ENCODE measurements at places on chromosomes 6 and 20.

DNA sequence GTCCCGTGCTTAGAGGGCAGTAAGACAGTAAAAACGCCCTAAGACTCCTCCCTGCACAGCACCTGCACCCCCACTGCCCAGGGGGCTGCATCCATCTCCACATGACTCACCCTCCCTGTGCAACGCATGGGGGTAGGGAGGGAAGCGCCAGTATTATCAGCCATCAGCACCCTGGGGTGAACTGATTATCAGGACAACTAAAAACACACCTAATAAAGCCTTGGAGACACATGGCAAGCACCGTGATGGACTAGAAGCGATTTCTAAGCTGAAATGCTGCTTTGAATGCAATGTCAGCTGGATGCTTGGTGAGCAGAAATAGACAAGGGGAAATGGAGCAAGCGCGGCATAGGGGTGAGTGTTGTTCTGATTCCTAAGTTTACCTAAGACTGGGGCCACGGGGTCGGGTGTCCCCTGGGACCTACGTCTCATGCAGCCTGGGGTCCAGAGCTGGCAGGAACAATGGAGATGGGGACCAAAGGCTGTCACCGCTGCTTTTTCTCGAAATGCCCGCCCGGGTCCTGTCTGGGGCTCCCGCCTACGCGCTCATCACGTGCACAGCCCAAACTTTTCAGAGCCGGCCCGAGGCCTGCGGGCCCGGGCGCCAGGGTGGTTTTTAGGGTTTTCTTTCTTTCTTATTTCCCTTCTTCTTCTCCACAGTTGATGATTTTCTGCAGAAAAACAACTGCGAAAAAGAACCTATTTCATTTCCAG, 702 bp upstream of the TNFAIP3 start:
- DNase-seq, result no peak

DNA sequence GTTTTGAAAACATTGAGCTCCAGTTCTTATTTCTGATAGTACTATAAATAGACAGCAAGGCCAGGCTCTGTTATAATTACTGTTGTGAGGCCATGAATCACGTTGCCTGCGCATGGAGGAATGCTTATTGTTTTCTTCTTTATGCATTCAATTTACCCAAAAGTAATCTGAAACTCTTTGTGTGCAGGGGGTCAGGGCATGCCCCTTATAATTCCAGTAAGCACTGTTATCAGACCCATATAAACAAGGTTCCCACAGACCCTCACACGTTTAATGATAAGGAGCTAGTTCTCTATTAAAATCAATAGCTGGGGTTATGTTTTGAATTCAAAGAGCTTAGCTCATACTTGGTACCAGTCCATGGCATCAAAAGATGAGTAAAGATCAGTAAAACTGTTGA, 174.8 kb upstream of the ARG1 start:
- DNase-seq, result no peak

DNA sequence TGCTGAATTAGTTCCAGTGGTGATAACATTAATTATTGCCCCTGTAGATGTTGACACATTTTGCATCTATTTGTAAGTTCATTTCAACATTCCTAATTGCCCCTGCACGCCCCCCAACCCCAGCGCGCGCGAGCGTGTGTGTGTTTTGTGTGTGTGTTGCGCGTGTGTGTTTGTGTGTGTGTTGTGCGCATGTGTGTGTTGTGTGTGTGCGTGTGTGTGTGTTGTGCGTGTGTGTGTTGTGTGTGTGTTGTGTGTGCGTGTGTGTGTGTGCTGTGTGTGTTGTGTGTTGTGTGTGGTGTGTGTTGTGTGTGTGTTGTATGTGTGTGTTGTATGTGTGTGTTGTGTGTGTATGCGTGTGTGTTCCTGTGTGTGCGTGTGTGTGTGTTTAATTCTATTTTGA, 245.7 kb upstream of the GMDS start:
- no peak for DNase-seq

GRCh38 chr6:163369141-163369540, 45.4 kb upstream of the QKI start:
- DNase-seq, result no peak

DNA sequence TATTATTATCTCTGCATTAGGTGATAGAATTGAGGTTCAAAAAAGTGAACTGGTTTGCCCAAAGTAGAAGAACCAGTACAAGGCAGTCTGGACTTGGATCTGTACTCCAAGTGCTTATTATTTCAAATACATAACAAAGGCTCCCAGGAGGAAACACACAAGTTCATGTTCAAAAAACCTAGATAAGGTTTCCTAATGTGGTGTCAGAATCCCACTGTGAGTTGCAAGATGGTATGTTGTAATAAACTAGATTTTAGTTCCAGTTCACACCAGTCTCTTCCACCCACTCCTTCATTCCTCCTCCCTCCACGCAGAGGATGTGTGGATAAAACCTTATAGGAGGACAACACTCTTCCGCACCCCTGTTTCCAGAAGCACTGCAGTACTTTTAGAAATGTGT, 42.8 kb downstream of the KIAA0319 start:
- no peak for DNase-seq

GRCh38 chr6:20631549-20631924, 97.3 kb downstream of the CDKAL1 start:
- no peak for DNase-seq

DNA sequence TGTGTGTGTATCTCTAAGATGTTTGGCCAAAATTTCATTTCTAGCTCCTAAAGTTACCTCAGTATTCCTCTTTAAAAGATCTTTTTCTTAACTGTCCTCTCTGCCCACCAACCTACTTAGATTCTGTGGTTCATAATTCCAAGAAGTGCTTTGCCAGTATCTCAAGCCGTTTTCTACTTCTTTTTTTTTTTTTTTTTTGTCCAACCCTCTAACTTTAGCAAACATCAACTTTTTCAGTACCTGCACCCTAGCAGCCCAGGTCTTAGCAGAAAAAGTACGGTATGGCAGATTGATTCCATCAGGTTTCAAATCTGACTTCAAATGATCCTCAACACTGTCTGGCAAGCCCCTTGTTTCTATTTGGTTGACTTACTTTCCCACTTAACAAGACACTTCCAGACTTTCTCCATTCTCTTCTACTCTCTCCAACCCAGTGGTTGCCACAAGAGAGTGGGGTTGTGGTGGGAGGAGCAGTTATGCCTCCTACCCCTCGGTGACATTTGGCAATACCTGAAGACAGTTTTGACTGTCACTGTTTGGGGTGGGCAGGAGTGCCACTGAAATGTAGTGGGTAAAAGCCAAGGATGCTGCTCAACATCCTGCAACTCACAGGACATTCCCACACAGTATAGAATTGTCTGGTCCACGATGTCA, 10.8 kb upstream of the MAN1A1 start:
- no peak for DNase-seq

DNA sequence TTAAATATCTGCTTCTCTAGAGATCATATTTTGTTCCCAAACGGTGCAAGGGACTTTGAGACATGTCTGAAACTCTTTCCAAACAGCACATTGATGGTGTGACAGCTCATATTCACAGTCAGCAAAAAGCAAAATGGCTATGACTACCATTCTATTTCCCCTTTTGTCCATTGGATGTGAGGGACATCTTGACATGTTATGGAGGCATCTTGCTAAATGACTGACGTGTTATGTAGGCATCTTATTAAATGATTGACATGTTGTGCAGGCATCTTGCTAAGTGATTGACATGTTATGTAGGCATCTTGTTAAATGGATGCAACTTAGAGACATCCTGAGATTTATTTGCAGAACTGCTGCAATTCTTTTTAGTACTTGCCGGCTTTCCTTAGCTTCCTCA, 255.8 kb downstream of the DLL1 start:
- no peak for DNase-seq

DNA sequence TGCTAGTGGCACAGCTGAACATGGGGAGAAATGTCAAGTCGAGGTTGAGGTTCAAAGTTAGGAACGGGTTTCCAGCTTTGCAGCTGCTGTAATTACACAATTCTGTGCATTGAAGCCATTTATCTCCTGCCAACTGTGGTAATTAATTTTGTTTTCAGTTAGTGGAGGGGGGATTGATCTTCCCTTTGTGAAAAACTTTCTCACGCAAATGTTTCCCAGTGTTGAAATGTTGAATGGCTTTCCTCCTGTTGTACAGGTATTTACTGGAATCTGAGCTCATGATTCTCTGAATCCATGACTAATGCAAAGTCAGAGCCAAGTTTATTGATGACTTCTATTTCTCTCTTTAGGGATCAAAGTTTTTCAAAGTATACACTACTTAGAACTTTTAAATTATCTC, 198.4 kb upstream of the SLC35B3 start:
- DNase-seq, result no peak

DNA sequence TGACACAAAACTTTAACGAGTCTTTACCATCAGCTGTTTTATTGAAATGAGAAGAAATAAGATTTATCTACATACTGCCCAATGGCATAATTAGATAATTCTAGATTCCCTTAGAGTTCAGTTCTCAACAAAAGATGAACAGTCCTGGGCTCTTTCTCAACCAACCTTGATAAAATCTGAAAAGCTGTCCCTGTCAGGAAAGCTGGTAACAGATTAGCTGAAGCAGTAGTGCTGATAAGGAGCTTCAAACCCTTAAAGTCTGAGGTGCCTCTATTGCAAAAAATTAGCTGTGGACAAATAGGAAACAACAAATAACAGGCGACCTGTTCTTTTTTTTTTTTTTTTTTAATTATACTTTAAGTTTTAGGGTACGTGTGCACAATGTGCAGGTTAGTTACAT, 35.9 kb upstream of the FAM135A start:
- no peak for DNase-seq

- peak; percentile 64 for DNase-seq
Measured at GRCh38 chr6:25942561-25943147, 12.2 kb upstream of the SLC17A2 start.

DNA sequence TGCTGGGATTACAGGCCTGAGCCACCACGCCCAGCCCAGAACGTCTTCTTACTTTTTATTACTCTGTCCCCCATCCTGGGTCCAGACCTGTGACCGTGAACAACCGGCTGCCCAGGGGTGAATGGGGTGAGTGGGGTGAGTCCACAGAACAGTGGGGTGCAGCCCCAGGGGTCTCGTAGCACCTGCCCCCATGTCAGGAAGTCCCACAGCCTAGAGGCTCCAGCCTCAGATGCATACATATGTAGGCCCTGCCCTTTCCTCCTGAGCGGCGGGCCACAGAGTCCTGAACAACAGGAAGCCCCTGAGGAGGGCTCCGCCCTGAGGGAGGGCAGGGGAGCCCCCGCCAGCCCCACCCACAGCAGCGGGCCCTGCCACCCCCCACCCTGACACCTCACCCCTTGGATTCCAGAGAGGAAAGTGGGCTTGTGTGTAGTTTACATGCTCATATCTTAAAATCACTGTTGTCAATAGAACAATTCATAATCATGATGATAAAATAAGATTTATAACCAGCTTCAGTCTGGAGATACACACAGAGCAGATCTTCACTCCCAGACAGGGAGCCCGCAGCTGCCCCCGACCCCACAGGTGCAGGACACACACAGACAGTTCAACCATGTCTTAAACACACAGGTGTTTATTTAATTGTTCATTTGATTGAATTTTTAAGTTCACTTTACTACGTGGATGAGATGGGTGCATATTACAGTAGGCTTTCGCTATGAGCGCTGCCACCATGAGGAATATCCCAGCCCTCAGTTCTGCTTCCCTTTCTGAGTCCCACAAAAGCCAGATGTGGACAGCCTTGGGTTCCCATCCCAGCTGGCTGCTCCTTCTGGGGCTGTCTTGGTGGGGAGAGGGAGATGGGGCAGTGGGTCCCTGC, 12.4 kb upstream of the GMEB2 start:
- DNase-seq, result no peak

GRCh38 chr6:134098276-134098675, 45.9 kb upstream of the SLC2A12 start:
- DNase-seq, result no peak

- no peak for DNase-seq
Measured at GRCh38 chr20:52168116-52168515, 23.5 kb downstream of the ZFP64 start.

DNA sequence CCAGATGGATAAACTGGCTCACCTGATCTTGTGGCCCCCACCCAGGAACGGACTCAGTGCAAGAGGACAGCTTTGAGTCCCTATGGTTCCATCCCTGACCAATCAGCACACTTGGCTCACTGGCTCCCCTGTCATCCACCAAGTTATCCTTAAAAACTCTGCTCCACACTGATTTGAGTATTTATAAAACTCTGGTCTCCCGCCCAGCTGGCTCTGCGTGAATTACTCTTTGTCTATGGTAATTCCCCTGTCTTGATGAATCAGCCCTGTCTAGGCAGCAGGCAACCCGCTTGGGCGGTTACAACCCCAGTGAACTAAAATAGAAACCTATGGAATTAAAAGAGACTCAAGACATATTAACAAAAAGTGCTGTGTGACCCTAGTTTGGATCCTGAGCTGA, 38.1 kb upstream of the CD83 start:
- DNase-seq, result no peak

DNA sequence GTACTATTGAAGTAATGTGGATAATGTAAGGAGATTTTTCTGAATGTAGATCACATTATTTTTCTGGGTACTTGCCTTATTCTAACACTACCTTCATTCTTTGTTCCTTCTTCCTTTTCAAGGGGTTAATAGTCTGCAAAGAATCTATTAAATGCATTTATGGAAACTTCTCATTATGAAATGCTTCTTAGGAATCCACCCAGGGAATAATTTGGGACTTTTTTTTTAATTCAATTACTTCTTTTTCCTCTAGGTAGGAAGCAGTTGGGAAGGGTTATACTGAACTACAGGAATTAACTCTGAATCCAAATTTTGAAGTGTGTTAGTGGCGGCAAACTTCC, 173.1 kb downstream of the FOXA2 start:
- DNase-seq, result no peak

- DNase-seq, result no peak
Measured at GRCh38 chr6:90374201-90374600, 77.6 kb upstream of the BACH2 start.

DNA sequence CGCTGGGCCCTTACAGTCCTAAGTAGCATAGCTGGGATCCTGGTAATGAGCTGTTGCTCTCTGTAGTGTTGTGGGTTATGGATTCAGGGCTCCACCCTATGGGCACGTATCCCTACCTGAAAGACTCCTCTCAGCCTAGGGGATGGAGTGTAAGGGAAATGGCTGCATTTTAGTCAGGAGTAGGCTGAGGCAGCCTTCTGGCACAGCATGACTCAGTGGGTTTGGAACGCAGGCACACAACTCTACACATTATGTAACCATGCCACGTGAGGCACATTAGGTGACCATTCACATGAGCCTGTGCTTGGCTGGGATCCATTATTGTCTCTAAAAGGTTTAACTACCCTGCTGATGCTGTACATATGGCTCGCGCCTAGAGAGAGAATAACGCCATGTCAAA, 27.8 kb downstream of the HDDC2 start:
- peak; percentile 17 for DNase-seq

- no peak for DNase-seq
Measured at GRCh38 chr20:14790190-14790589, 452.8 kb upstream of the FLRT3 start.

- DNase-seq, result no peak
Measured at GRCh38 chr6:129748212-129748900, 38.4 kb upstream of the ARHGAP18 start.

- DNase-seq, result no peak
Measured at GRCh38 chr6:52361414-52361944, 472 bp upstream of the PAQR8 start.

GRCh38 chr6:148524976-148525375, 182.3 kb downstream of the SASH1 start:
- DNase-seq, result no peak

- no peak for DNase-seq
Measured at GRCh38 chr6:159976686-159977254, 7.9 kb downstream of the IGF2R start.

GRCh38 chr6:16594849-16595248, 166.4 kb downstream of the ATXN1 start:
- no peak for DNase-seq

GRCh38 chr6:159151266-159151855, 17.8 kb upstream of the FNDC1 start:
- peak; percentile 53 for DNase-seq

- DNase-seq, result no peak
Measured at GRCh38 chr6:45691426-45691825, 313.7 kb upstream of the SUPT3H start.
